ENCODE measurements at places on chromosomes 3 and 15.
A peak's percentile ranks its signal among the peaks of the same experiment; 100 is the strongest.

DNA sequence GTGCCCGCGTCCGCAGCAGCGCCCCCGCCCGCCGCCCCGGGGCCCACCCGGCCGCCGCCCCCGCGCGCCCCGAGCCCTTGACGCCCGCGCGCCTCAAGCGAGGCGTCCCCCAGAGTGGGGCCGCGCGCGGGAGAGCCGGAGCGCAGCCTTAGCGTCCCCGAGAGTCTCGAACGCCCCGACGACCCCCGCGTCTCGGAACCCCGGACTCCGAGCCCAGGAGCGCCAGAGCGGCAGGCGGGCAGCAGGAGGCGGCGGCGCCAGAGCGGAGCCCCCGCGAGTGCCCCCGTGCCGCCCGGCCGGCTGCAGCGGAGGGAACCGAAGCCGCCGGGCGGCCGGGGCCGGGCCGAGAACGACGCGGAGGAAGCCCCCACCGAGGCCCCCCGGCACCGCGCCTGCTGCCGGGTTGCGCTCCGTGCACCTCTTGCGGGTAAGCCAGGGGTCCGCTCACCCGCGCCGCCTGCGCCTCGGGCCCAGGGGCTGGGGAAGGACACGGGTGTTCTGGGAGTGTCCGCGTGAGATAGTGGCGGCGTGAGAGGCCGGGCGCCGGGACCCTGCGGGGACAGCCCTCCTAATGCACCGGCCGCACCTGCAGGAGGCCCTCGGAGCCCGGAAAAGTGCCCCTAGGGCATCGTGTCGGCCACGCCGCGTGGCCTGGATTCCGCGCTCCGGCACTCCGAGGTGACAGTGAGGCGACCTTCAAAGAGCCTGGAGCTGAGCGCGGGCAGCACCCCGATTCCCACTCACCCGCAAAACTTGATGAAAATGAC, 52.0 kb upstream of the ULK4 start:
- no peak for DNase-seq

GRCh38 chr3:99868311-99868646, 50.6 kb downstream of the CMSS1 start:
- no peak for DNase-seq

GRCh38 chr3:44476181-44476611, 1.3 kb downstream of the ZNF445 start:
- DNase-seq: no peak

GRCh38 chr3:152257563-152258035, 11.1 kb upstream of the MBNL1 start:
- DNase-seq: no peak

DNA sequence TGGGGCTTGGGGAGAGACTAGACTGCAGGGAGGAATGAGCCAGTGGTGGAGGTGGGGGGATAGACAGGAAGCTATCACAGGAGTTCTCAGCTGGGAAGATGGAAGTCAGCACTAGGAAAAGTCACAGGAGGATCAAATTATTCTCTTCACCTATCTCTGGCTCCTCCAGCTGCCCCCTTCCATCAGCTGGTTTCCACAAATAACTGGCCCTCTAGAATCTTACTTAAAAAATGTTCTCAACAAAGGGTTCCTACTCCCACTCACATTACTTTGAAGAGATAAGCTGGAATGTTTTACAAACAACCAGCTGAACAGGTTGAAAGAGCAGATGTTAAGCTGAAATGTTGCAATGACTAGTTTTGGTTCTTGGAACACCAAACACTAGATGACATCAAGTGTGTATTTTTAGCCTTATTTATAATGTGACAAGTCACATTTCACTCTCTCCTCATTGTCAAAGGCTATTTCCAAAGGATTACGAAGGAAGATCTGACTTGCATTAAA, 102.7 kb upstream of the AADACL2 start:
- no peak for DNase-seq

DNA sequence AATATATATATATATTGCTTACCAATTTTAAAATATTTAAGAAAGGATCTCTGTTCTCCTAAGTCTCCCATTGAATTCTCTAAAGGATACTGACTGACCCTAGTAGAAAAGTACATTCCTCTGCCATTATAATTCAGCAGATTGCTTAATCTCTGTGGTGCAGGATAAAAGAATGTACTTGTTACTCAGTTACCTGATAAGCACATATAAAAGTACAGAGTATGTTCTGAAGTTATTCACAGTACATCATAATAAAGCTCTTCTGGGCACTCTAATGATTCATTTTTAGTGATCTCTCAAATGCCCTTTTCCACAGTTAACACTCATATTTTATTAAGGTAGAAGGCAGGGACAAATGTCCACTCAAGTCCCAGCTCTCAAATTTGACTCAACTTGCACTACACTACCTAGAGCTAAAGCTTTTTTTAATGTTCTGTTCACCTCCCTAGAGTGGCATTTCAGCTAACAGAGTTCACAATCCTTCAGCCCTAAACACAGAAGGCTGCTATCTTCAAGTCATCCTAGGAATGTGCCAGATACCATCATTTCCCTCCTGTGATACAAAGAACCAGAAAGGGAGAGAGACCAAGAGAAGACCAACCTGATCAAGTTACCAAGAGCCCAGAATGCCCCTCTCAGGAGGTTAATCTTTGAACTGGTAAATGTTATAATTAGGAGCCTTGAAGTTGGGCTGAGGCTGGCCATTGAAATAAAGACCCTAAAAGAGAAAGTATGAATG, 53.3 kb downstream of the MEIS2 start:
- DNase-seq: no peak

GRCh38 chr15:70060214-70060992, 37.3 kb downstream of the TLE3 start:
- no peak for DNase-seq

- no peak for DNase-seq
These were observed 148.0 kb upstream of the NR2E3 start for GRCh38 chr15:71662306-71662705.

GRCh38 chr3:94996743-94997142, 933.9 kb downstream of the NSUN3 start:
- no peak for DNase-seq

DNA sequence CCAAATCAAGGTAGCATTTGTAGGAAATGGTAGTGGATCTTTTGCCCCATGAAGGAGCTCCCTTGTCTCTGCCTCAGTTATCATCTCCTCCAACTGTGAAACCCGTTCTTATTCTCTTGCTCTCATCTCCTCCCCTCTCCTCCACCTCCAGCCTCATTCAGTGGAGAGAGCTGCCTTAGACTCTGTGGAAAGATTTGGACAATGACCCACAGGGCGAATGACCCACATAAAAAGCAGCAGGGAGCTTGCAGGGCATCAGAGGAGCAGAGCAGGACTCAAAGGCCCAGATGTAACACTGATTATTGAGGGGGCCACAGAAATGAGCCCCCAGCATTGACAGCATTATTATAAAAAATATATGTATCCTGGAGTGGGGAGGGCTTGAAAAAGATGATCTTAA, 641.1 kb upstream of the CFAP20DC start:
- DNase-seq: no peak

- DNase-seq: no peak
These were observed 26.3 kb downstream of the CHST2 start for GRCh38 chr3:143145906-143146305.

DNA sequence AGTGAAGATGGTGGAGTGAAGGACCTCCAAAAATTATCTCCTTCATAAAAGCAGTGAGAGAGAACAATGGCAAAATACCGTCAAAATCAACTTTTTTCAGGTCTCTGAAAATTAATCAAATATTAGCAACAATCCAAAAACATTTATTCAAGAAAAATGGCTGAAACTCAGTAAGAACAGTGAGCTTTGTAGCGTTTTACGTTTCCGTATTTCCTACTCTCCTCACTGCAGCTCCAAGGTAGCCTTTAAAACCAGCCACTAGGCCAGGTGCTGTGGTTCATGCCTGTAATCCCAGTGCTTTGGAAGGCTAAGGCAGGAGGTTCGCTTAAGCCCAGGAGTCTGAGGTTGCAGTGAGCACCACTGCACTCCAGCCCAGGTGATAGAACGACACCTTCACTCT, 38.5 kb downstream of the ATP10A start:
- DNase-seq: no peak

- DNase-seq: no peak
These were observed 400.7 kb downstream of the ROBO1 start for GRCh38 chr3:79367066-79367465.

GRCh38 chr3:182165234-182165633, 453.5 kb downstream of the SOX2 start:
- DNase-seq: no peak

- DNase-seq: no peak
These were observed 22.4 kb downstream of the ARL8B start for GRCh38 chr3:5144316-5144994.

GRCh38 chr3:50464569-50464968, 38.9 kb downstream of the CACNA2D2 start:
- DNase-seq: no peak

GRCh38 chr3:97830638-97831037, 8.8 kb downstream of the CRYBG3 start:
- DNase-seq: no peak

DNA sequence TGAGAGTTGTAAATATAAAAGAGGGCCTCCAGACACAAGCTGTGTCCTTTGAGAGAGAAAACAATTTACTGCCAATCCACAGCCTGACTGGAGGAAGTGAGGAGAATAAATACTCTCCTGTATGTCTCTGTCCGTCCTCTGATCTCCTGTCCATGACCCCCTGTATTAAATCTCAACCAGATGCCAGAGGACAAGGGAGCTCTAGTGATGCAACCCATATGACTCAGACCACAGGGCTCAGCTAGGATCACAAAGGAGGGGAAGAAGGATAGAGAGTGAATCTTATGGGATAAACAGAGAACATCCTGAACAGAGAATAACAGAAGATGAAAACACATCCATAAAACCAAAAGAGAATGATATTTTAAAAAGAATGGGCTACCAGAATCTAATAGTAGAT, 482.6 kb downstream of the PLOD2 start:
- no peak for DNase-seq

DNA sequence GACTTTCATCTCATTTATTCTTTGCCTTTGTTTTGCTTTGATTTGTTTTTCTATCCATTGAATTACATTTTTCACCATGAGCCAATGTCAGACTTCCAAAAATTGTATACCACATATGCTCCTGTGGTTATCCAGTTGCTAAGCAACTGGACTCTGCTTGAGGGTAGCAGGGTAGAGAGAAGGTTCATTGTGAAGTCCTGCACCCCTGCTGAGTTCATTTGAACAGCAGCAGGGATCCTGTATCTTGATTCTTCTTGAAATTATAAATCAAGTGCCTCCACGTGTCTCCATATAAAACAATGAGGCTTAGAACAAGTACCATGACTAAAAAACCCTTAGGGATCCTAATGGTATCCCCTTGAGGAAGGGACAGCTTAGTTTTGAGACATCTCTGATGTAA, 449.3 kb downstream of the ROBO2 start:
- DNase-seq: no peak

DNA sequence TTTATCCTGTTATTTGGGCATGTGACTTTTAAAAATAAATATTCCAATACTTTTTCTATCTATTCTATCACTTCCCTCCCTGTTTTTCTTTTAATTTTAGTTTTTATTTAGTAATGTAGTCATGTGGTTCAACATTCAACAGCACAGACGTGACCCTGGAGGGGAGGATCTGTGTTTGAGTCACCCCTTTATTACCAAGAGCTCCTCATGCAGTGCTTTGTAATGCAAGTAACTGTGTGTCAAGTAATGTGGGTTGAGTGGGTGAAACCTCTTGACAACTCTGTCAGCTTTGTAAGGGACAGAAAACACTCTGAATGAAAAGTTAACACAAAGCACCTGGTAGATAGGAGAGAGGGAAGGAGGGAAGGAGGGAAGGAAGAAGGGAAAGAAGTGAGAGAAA, 89.7 kb upstream of the FGF12 start:
- DNase-seq: no peak

- no peak for DNase-seq
These were observed 1.2 kb downstream of the PRICKLE2 start for GRCh38 chr3:64223791-64224745.

GRCh38 chr3:39937874-39938273, 128.5 kb downstream of the MYRIP start:
- DNase-seq: no peak

DNA sequence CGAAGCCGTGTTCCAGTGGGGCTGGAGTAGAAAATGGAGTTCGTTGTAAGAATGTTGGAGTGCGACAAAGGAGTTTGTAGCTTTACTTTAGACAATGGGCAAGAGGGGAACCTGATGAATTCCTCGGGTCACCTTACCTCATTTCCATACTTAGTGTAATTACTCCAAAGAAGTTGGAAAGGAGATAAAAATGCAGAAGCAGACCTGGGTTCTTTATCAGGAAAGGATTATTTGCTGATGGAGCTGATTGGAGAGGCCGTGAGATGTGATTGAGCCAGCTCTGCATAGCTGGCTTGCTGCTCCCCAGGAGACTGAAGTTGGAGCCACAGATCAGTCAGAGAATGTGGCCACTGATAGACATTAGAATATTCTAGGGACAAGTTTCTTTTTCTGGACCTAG, 33.4 kb upstream of the TBL1XR1 start:
- no peak for DNase-seq

GRCh38 chr3:124780356-124780755, 50.1 kb downstream of the UMPS start:
- DNase-seq: peak; percentile 5

DNA sequence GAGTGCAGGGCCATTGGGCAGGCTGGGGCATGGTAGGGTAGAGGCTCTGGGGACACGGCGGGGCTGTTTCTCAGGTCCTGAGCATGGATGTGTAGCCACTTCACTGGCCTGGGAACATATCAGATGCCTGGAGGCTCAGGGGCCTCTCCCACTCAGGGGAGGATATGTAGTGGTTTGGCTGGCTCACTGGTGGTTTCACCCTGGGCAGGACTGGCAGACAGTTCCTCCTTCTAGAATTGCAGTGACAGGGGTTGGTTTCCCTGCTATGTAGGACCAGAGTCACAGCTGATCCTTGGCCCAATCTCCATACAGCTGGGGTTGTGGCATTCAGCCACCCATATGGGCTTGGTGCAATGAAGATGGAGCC, 4.8 kb upstream of the ARHGAP31 start:
- DNase-seq: no peak

- no peak for DNase-seq
These were observed 148.6 kb downstream of the CNTN3 start for GRCh38 chr3:74465715-74466410.

Measured in KG1 (cell line).